ENCODE measurements at places on chromosomes 3 and 15.

- peak; percentile 44 for DNase-seq
Measured at GRCh38 chr3:143951351-143951971, 20.2 kb upstream of the DIPK2A start.

GRCh38 chr3:43013743-43014155 is 34.6 kb downstream of the GASK1A start:
- DNase-seq = no peak

- no peak for DNase-seq
Measured at GRCh38 chr3:36075491-36075890, 304.8 kb upstream of the STAC start.

DNA sequence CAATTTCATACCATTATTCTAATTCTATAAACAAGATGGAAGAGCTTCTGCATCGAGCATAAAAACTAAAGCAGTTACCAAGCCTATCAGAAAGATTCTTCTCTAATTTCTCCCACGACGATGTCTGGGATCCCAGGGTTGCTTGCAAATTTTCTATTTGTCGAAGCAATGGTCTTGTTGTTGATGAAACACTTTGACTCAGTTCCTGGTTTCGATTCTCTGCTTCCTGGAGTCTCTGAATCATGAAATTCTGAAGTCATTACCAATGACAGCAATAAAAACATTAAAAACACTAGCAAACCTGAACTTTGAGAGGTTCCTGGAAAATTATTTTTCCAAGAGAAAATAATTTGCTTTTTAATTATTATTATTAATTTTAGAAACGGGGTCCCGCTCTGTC is 18.7 kb downstream of the TMF1 start:
- DNase-seq = peak; percentile 43

Measured in fibroblast of skin of back (primary cell).